ENCODE measurements at places on chromosomes 6 and 20.

DNA sequence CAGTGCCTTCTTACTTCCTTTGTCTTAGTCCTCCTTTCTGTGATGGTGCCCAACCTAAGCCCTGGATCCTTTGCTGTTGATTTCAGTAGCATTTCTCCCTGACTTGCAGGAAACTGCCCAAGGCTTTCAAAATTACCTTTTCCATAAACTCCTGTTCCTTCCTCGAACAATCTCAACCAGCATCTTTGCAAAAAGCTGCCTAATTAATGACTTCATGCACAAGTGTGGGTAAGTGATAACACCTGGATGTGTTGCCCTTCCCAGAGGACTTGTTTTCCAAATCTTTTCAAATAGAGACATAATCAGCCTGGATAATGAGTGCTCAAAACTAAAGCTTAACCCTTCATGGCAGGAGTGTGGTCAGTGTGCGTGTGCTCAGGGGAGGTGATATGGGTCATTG, 118.0 kb downstream of the PCSK2 start:
- ATAC-seq: no peak

- ATAC-seq: no peak
Measured at GRCh38 chr20:22159276-22159675, 425.1 kb downstream of the FOXA2 start.

GRCh38 chr6:455006-455585, 63.5 kb downstream of the IRF4 start:
- no peak for ATAC-seq

DNA sequence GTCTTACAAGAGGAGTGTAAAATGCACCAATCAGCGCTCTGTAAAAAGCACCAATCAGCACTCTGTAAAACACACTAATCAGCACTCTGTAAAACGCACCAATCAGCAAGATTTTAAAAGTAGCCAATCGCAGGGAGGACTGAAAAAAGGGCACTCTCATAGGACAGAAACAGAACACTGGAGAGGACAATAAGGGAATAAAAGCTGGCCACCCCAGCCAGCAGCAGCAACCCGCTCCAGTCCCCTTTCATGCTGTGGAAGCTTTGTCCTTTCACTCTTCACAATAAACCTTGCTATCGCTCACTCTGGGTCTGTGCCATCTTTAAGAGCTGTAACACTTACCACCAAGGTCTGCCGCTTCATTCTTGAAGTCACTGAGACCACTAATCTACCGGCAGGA, 1.7 kb upstream of the AIG1 start:
- no peak for ATAC-seq

DNA sequence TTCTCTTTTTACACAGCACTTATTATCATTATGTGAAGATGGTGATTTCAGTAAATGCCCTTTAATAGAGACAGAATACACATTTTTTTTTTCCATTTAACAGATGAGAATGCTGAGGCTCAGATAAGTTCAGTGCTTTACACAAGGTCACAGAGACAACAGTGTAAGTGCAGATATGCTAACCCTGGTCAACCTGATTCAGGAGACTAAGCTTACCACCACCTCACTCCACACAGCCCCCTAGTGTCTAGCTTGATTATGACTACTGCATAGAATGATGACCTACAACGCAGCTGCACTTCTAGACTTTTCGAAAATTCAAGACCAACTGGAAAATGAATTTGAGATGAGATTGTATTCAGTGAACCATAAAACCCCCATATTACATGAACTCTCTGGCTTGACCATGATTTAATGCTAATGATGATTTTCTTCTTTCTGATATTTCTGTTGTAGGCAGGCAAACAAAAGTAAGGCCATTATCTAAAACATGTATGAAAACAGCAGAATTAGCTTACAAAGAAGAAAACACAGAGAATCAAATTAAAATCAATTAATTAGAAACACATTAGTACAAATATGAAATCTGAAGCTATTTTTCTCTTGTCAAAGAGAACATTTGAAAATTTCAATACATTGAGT, 212.1 kb upstream of the PHACTR1 start:
- ATAC-seq: peak; percentile 74

DNA sequence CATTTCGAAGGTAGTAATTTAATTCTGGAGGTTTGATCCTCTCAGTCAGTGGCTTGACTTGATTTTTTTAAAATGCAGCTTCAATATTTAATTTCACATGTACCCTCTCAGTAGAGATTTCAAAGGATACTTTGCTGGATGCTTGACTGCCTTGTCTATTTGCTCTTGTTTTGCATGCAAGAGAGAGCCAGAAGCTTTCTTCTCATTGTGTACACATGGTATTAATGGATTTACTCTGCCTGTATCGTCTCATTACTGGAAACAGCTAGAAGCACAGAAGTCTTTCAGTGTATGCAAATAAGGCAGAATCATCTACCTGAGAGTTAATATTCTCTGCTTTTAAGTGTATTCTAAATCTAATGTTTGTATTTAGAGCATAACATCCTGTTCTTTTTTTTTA, 84.3 kb upstream of the FOXO3 start:
- ATAC-seq: no peak

DNA sequence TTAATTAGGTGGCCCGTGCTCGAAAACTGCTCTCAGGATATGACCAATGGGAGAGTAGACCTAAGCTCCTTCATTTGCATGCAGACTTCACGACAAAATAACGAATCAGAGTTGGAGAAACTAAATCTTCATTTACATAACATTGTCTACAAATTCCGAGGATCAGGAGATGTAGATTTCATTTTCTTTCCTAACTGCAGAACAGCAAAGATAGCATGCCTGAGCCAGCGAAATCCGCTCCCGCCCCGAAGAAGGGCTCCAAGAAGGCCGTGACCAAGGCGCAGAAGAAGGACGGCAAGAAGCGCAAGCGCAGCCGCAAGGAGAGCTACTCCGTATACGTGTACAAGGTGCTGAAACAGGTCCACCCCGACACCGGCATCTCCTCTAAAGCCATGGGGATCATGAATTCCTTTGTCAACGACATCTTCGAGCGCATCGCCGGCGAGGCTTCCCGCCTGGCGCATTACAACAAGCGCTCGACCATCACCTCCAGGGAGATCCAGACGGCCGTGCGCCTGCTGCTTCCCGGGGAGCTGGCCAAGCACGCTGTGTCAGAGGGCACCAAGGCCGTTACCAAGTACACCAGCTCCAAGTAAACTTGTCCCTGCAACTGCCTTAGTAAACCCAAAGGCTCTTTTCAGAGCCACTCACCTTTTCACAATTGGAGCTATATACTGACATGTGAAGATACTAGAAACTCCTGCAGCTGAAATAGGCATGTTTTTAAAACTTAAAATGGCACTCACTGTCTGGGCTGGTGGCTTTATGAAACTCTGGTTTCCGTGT, 96.5 kb downstream of the HFE start:
- peak; percentile 90 for ATAC-seq

DNA sequence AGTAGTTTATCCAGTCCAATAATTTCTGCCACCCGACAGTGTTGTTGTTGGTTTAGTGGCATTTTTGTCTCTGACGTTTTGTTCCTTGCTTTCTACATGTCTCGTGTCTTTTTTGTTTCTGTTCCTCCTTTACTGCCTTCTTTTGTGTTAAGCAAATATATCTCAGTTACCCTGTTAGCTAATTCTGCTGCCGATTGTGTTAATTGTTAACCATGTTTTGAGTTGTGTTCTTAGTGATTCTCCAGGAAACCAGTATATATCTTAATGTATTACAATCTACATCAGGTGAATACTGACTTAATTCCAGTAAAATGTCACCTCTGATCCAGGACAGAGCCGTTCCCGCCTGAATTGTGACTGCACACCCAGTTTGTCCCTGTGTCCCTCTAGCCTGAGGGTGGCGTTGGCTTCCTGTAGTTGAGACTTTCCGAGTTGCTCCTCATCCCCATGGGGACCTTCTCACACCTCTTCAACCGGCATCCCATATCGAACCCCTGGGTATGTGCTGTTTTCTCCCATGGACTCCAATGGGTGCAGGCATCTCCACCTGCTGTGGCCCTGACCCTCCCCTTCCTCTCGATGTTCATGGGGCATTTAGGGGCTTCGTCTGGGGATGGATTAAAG, 35.8 kb upstream of the BHLHE23 start:
- no peak for ATAC-seq

DNA sequence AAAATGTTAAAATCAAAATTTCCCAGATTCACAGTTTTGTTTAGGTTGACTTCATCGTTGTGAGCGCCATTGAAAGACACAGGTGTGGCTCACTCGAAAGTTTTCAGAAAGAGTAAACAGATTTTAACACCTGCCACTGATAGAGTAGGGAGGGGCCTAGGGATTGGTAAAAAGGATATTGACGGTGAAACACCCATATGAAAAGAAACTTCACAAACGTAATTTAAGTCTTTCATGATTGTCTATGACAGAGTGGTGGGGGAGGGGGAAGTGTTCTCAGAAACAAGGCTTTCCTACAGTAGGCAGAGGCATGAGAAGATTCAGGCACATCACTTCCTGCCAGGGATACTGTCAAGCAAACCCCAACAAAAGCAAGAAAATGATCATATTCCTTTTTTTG, 101.4 kb downstream of the PERP start:
- ATAC-seq: no peak

DNA sequence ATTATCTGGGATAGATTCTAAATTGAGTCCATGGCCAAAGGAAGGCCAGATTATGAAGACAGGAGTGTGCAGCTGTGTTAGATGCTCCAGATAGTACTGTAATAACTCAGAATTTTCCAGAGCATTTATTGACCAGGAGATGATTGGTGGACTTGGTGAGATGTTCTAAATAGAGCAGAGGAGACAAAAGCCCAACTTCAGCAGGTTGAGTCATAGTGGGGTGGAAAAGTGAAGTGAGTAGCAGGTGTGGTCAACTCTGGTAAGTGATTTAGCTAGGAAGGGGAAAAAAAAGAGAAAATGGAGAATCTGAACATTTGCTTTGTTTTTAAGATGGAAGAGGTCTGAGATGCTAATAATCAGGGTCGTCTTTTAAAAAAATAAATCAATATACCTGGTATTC, 227.4 kb downstream of the TMEM200A start:
- no peak for ATAC-seq

DNA sequence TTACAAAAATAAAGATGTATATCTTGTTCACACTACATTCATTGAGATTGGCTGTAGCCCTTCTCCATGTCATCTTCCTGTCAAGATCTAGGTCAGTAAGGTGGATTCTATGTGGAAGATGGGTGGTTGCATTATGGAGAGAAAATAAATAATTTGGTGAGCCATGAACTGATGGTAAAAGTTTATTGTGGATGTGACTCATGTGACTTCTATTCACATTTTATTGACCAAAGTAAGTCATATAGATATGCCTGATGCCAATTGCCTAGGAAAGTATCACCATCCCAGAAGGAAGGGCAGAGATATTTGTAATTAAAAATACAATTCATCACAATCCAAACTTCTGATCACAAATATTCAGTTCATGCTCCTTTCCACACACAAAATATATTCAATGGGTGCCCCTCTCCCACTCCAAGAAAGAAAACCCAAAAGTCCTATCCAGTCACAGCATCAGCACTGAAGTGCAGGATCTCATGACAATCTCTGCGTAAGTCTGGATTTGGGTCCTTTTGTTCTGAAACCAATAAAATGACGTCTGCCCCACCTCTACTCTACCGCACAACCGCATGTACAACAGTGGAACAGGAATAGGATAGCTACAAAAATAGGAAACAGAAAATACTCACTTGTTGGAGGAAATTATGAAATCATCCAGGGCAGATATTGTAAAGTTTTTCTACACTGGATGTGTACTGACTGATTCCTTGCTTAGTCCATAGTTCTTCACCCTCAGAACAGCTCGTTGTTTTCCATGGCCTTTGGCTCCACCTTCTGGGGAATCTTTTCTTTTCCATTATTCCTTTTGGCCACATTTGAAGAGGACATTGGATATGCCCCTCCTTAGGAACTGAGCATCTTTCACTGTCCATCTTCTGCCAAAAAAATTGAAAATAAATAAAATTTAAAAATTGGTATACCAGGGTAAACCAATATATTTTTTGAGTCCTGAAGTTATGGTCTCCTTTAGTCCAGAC, 16.1 kb upstream of the SLC17A3 start:
- ATAC-seq: peak; percentile 88

GRCh38 chr20:7841971-7842310, 98.3 kb downstream of the HAO1 start:
- ATAC-seq: peak; percentile 94

DNA sequence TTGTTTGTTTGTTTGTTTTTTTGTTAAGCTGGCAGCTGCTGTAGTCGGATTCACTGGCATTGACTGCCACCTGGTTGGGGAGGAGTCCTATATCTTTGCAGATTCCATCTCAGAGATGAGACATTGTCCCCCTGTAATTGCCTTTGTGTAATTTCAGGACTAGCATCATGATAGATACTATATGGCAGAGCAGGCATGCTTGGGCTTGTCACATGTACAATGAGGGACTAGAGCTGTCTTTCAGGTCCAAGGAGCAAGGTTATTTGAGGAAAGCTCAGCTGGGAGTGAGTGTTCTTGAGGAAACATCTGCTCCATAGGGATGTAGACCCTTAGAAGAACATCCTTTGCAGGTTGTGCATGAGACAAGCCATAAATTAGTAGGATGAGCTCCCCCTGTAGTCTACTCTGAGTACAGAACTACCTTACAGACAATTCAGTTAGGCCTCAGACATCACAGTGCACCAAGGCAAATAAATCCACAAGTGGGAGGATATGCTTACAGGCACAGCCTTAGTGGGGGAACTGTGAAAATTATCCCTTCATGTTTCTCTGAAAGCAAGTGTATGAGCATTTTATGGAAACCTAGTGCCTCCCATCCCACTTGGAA, 62.1 kb downstream of the BMP2 start:
- no peak for ATAC-seq

GRCh38 chr6:7750197-7750596, 24.3 kb downstream of the BMP6 start:
- ATAC-seq: no peak

DNA sequence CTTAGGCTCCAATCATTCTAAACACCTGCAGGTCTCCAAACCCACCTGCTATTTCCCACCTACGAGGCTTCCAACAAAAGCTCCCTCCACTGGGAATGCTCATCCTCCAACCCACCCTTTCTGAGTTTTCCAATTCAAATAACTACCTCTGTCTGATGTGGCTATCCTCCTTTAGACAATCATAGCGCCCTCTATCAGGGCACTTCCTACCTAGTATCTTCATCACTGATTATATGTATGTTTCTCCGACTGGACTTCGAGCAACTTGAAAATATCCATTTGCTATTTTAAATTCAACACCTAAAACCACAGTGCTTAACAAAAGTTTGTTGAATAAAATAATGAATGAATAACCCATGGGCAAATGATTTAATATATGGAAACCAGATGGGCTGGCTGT, 41.3 kb downstream of the MTFR2 start:
- ATAC-seq: no peak

GRCh38 chr20:36251426-36251825, 15.1 kb downstream of the AAR2 start:
- ATAC-seq: no peak

DNA sequence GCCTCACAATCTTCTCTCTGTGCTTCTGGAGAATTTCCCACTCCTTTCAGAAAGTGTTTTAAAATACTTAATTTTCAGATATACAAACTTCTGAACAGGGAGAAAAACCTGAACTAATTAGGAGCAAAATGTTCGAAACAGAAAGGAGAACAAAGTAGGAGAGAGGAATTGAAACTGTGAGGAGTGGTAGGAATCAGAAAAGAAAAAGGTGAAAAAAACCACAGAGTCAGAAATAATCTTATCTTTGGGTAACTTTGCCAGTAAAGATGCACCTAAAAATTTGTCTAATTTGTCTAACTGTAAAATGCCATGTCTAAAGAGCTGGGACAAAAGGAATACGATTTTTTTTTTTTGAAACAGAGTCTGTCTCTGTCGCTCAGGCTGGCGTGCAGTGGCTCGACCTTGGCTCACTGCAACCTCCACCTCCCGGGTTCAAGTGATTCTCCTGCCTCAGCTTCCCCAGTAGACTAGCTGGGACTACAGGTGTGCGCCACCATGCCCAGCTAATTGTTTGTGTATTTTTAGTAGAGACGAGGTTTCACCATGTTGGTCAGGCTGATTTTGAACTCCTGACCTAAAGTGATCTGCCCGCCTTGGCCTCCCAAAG, 4.7 kb upstream of the RIPOR2 start:
- ATAC-seq: no peak

All from SK-N-SH treated with all-trans-retinoic acid at 6 μM for 48 hours (cell line).